Cardiac ventricle fibroblast (primary cell): ENCODE measurements at places on chromosomes 7 and 10. TPM values are rescaled to one million over a fixed set of nuclear protein-coding genes. Genes with fewer than 3 reads are reported as not detected.

PIP gene
- total RNA-seq = not detected in 2 replicates

ICA1 gene
- 0.10 TPM in 1 of 2 replicates, not detected in the other for total RNA-seq

CLRN3 gene
- not detected in 2 replicates for total RNA-seq

LRRTM3 gene
- not detected in 2 replicates for total RNA-seq

ANKRD2 gene
- not detected in 2 replicates for total RNA-seq

PDK4 gene
- 103 and 128 TPM in 2 replicates for total RNA-seq

HOXA6 gene
- not detected in 2 replicates for total RNA-seq
